Stimulated activated naive CD4-positive, alpha-beta T cell treated with Interleukin-2 at 50 U/mL for 16 hours (primary cell): ENCODE measurements at places on chromosomes 6 and 20.

DNA sequence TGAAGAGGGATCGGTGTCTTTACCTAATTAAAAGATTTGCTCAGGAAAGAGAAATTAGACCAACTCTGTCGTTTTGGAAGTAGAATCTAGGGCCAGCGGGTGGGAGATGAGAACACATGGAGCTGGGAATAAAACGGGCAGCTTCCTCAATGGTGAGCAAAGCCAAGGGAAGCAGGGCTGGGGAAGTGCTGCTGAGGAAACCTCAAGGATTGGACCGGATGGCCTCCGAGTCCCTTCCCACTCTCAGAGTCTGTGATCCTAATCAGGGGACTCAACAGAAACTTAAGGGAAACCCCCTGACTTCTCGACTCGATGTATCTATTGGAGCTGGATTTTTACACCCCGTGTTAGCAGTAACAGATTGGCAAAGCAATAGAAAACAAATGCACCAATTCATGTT, 10.8 kb downstream of the GCNT2 start:
- DNase-seq: no peak

- DNase-seq: no peak
Observed at GRCh38 chr20:60362531-60362930, 404.3 kb downstream of the CDH26 start.

- no peak for DNase-seq
Observed at GRCh38 chr6:75333676-75334200, 49.1 kb upstream of the TMEM30A start.

- no peak for DNase-seq
Observed at GRCh38 chr6:170344631-170345576, 38.3 kb downstream of the FAM120B start.

- no peak for DNase-seq
Observed at GRCh38 chr20:50373674-50374286, 136.4 kb upstream of the PTPN1 start.

GRCh38 chr6:2047855-2048254, 197.6 kb downstream of the GMDS start:
- no peak for DNase-seq

DNA sequence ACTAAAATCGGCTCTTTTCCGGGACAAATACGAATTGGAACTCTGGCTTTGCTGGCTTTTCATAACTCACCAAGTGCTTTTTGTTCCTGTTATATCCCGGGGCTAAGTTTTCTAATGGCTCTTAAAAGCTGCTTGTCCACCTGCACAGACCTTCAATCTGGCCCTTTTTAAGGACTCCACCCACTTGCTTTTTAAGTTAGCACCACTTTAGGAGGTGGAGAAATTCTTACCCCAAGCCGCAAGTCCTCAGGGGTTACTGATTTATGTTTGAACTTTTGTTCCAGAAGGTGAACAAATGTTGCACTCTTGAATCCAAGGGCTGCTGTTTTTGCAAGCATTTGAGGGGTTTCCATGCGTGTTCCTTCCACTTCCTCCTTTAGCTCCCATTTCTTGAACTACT, 37.8 kb downstream of the FAM184A start:
- no peak for DNase-seq

- no peak for DNase-seq
Observed at GRCh38 chr6:147040121-147040910, 163.9 kb upstream of the STXBP5 start.

- no peak for DNase-seq
Observed at GRCh38 chr6:37657112-37657886, 40.4 kb downstream of the MDGA1 start.

DNA sequence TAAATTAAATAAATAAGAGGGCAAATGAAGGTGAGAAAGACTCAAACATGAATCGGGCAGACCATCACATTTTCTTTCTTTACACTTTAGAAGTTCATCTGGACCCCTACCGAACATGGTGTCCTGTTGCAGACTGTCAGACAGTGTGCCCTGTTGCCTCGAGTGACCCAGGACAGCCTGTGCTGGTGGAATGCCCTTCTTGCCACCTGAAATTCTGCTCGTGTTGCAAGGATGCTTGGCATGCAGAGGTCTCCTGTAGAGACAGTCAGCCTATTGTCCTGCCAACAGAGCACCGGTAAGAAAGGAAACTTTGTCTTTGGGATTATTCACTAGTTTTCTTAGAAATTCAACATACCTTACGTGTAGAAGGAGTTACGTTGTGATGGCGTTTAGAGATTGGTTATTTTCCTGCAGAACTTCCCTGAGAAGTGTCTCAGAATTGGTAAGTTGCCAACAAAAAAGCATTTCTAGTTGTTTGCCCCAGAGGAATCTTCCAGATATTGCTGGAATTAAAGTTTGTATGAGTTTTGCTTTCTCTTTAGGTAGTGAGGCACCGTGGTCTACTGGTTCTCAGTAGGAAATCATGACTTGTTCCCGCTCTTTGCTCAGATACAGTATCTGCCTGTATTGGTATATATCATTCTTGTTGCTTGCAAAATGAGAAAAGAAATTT, 70.1 kb downstream of the RNF144B start:
- no peak for DNase-seq

GRCh38 chr20:58084566-58084965, 143.9 kb downstream of the ANKRD60 start:
- DNase-seq: no peak

DNA sequence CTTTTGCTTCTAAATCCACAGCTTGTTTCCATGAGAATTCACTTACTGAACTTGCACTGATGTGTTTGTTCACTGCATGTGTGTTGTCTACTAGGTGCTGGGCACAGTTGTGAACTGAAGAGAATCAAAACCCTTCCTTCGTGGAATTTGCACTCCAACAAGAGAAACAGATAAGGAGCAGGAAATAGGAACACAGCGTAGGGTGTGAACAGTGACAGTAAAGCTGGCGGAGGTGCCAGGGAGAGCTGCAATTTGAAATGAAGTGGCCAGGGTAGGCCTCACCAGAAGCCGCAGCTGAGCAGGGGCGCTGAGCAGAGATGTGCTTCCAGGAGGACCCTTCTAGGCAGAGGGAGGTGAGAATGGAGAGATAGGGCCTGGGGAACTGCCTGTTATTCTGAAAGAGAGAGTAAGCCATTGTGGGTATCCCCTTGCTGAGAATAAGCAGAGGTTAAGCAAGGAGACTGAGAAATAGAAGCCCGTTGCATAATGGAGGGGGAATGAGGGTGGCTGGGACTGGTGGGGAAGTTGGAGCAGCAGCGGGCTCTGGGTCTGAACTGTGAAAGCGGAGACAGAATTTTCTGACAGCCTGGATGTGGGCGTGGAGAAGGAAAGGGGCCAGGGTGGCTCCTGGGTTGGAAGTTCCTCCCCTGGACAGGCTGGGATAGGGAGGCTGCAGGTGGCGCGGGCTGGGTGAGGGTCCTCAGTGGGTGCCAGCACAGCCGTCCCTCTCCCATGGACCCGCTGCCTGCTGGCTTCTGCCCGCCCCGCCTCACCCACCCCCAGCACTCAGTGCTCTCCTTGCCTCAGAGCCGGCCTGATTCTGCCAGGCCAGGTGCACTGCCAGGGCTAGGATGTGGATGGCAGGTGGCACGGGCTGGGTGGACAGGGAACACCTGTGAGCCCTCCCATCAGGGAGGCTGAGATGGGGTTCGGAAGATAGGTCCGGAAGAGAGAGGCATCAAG, 114.7 kb upstream of the AFDN start:
- DNase-seq: no peak

DNA sequence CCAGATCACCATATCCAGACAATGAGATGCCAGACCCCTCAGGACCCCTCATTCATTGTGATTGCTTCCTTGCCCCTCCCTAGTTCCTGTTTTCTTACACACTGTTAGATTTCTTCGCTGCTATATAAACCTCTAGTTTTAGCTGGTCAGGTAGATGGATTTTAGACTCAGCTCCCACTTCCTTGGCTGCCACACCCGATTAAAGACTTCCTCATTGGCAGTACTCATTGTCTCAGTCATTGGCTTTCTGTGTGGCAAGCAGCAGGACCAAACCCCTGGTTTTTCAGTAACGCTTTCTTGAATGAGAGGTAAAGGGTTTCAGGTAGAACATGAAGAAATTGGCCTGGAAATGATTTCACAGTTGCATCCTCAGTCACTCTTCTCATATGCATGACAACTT, 47.9 kb downstream of the QRSL1 start:
- DNase-seq: no peak

DNA sequence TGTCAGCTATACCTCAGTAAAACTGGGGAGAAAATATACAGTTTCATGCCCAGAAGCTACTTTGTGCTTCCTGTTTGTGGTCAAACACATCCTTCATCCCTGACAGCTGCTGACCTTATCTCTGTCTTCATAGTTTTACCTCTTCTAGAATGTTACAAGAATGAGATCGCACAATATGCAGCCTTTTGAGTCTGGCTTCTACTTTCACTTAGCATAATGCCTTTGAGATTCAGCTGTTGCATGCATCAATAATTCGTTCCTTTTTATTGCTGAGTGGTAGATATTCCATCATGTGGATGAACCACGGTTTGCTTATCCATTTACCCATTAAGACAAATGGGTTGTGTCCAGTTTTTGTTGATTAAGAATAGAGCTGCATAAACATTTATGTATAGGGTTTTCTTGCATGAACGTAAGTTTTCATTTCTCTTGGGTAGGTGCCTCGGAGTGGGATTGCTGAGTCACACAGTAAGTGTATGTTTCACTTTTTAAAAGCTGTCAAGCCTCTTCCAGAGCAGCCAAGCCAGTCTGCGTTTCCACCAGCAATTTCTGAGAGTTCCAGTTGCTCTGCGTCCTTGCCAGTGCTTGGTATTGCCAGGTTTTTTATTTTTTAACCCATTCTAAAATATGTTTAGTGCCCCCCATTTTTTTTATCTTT, 86.6 kb upstream of the PAX1 start:
- DNase-seq: no peak

- DNase-seq: no peak
Observed at GRCh38 chr20:2149507-2149906, 47.9 kb downstream of the STK35 start.

DNA sequence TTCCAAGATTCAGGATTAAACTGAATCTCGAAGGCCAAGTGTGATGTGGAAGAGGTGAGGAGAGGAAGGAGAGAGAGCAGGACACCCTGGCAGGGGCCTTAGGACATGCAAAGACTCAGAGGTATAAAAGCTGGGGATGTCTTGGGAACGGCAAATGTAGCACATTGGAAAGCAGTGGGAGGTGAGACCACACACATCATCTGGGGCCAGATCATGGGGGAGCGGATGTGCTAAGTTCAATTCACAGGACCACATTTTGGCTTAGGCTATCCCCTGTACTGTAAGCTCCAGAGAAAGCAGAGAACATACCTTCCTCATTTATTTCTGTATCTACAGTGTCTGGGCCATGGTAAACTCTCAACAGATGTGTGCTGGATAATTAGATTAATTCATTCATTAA, 59.5 kb upstream of the MBOAT1 start:
- DNase-seq: no peak

DNA sequence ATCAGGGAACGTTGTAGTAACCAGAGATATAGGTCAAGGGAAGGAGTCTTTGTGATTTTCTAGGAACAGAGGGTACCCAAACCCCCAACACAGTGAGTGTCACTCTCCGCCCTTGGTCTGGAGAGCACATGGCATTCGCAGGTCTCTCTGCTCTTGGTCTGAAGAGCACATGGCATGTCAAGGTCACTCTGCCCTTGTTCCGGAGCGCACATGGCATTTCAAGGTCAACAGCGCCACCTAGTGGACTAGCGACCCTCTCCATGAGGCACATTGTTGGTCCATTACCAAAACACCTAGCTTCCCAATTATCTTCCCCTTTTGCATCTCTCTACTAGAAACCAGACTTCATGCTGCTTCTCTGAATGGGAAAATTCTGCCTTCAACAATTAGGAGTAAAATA, 260.0 kb downstream of the C6orf118 start:
- DNase-seq: no peak

GRCh38 chr6:72760114-72760793, 138.4 kb downstream of the KCNQ5 start:
- DNase-seq: no peak

- no peak for DNase-seq
Observed at GRCh38 chr6:104686550-104687175, 173.1 kb downstream of the HACE1 start.

- no peak for DNase-seq
Observed at GRCh38 chr6:151440930-151441329, 11.0 kb downstream of the RMND1 start.

GRCh38 chr20:4050203-4050980, 35.0 kb upstream of the RNF24 start:
- DNase-seq: no peak

DNA sequence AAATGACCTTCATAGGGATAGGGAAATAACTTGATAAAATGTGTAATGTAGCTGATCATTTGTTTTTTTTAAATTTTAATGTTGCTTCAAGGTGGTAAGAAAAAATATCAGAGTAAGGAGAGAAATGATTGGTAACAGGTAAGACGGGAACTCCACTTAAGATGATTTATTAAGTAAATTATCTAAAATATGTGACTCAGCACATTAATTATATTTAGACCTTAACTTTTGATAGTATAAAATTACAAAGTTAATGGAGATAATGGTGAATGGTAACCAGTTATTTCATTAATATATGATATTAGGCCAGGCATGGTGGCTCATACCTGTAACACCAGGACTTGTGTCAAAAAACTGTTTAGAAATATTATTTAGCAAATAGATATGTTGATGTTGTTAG, 10.2 kb downstream of the BEND6 start:
- DNase-seq: no peak

DNA sequence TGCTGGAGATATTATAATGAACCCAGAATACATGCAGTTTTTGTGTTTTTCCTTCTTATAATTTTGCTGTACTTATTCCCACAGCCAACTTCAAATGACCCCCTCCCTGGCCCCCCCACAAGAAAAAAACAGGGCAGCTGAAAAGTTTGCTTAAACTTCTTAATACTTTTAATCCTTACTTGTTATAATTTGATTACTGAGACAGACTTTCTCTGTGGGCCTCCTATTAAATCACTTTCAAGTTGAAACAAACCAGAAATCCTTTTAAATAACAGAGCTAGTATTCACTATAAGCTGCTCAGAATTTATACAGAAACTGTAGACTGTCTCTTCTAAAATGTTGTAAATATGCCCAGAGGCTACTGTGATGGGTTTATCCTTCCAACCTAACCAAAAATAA, 106.3 kb downstream of the CENPW start:
- no peak for DNase-seq

DNA sequence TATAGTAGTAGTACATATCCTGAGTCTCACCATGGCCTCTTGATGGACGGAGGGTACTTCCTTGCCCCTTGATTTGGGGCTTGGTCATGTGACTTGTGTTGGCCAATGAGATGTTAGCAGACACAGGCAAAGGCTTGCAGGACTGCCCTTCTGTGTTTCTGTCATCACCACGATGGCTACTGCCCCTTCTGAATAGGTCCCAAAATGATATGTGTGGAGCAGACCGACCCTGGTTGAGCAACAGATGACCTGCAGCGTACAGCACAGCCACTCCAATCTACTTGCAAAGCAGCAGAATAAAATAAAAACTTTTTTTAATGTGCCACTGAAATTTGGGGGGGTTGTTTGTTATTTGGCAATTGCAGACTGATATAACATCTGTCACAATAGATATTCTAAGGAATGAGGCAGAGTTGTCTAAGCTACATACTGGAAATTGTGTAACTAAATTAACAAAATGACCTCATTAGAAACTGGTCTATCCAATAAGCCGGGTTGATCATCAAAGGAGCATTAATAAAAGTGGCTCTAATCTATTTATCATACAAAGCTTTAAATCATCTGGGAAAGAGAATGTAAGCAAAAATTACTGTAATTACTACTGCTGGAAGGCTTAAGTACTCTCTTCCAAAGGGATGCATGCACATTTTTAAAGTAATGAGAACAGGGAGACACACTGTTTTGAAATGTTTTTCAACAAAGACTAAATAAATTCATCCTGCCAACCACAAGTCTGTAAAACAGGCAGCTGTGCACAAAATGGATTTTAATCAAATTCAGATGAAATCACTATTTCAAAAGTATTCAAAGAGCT, 209.5 kb downstream of the KIF16B start:
- DNase-seq: no peak
